Muscle of leg (tissue), 16 donors: ENCODE measurements at places on chromosomes 7 and 10. TPM values are rescaled to one million over a fixed set of nuclear protein-coding genes. Genes with fewer than 3 reads are reported as not detected.

DNA sequence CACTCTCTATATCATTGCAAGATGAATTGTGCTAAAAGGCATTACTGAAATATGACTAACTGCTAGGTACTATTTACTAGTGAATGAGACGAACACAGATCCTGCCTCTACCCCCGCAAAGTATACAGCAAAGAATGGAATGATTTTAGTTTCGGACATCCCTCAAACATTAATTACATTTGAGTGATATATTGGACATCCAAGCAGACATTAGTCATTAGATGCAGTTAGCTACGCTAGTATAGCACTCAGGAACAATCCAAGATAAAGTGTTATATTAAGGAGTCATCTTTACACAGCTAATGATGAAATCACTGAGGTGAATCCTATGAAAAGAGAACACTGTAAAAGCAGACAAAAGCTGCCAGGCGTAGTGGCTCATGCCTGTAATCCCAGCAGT is 7.3 kb upstream of the TAF3 start:
- no peak for DNase-seq
- H3K36me3 ChIP-seq: peaks cover 13% of the 10 kb centered on the region
- no peak overlapping the region for H3K27ac ChIP-seq
- H3K4me1 ChIP-seq: no peaks in the 10 kb centered on the region

GRCh38 chr7:71424166-71425035 is 292.5 kb downstream of the GALNT17 start:
- H3K27me3 ChIP-seq: no peaks in the 10 kb centered on the region
- DNase-seq: peak; percentile 67
- H3K36me3 ChIP-seq: peaks cover 15% of the 10 kb centered on the region
- no peak overlapping the region for H3K4me3 ChIP-seq

DNA sequence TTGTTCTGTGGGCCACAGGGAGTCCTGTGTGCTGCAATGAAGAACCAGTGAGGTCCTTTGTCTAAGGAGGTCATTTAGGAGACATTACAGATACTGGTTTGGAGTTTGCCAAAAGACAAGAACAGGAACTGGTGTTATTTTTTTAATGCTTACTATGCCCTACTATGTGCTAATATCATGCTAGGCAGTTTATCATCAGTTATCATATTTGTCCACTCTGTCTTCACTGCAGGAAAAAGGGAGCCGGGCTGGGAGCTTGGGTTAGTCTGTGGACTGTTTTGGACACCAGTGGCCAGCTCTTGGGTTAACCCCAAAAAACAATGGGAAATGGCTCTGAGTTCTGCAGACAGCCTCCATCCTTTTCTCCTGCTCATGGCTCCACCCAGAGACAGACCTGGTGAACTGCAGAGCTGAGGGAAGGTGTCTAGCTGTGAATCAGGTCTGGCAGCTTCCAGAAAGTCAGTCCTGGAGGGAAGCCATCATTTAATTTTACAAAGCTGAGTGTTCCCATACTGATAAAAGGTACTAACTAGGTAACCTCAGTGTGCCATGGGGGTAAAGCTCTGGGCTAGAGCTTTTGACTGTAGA is 101.2 kb upstream of the ZNF746 start:
- H3K4me3 ChIP-seq: no peak overlapping the region
- no peaks in the 10 kb centered on the region for H3K4me1 ChIP-seq
- peaks cover 50% of the 10 kb centered on the region for H3K36me3 ChIP-seq

DNA sequence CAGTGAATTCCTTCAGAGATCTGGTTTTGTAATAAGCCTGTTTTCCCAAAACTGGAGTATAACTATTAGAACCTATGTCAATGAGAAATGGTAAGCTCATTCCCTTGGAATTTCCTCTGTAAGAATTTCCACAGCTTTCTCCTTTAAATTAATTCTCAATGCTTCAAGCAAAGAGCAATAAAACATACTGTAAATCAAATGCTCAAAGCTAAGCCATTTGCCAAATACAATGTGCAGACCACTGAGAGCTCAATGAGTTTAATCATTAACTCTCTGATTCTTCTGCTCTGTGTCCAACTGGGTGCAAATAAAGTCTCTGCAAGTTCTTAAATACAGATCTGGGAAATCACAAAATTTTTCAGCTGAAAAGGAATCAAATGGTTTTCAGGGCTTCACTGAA is 227.6 kb upstream of the IMMP2L start:
- DNase-seq: peak; percentile 93
- no peaks in the 10 kb centered on the region for H3K27me3 ChIP-seq
- H3K36me3 ChIP-seq: no peaks in the 10 kb centered on the region
- H3K27ac ChIP-seq: peak overlapping the region; percentile 71
- H3K4me1 ChIP-seq: no peaks in the 10 kb centered on the region
- no peak overlapping the region for H3K4me3 ChIP-seq

Gene ADCYAP1R1
- total RNA-seq: 5.8 TPM

Gene CEP55
- 7.0 TPM for total RNA-seq

Gene RNF32
- total RNA-seq: 0.75 TPM
